H1 (cell line): ENCODE measurements at places on chromosomes 1 and 21.

GRCh38 chr1:53449693-53450092 is 9.5 kb upstream of the DMRTB1 start:
- no peak for DNase-seq

DNA sequence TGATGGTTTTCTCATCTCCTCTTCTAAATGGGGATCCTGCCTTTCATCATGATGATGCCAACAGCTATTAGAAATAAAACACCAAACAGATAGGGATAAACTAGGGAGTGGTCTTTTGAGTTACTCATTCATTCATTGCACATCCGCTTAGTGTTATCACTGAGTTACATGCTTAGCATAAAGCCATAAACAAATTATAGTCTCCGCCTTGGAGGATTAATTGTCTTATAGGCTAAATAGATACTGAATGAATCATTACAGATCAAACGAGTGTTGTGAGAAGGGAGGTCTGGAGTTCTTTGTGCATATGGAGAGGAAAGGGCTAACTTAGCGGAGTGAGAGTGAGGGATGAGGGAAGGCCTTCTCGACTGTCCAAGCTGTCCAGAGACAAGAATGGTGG is 19.8 kb upstream of the GUCA2B start:
- DNase-seq: no peak

DNA sequence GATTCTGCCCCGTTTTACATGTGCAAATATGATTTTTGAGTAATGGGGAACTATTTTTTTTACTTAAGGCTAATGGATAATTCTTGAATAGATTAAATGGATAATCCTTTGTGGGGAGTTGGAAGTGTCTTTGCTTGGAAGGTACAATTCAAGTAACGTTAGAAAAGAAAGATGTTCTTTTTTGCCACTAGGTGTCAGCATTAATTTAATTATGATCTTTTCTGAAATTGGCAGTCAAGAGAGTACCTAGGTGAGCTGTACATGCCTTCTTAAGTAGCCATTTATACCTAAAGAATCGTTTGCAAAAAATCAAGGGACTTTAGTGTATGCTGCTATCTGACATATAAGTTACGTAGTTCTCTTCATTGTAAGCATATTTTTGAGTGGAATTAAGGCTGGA is 2.2 kb downstream of the FBXO28 start:
- DNase-seq: no peak

DNA sequence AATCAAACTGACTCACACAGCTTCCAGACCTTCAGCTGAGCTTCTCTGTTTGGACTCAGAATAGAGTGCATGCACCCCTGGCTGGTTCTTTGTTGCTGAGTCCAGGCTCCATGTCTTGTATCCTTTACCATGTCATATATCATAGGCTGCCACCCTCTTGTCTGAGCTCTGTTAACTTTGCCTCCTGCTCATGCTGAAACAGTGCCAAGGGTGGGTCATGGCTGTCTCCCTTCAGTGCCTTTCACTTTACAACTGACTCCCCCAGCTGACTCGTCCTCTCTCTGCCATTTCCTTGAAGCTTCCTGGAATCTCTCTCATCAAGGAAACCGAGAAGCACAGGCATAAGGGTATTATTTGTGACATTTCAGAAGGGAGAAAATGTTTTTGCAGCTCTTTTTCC is 885.3 kb downstream of the TTLL7 start:
- no peak for DNase-seq

DNA sequence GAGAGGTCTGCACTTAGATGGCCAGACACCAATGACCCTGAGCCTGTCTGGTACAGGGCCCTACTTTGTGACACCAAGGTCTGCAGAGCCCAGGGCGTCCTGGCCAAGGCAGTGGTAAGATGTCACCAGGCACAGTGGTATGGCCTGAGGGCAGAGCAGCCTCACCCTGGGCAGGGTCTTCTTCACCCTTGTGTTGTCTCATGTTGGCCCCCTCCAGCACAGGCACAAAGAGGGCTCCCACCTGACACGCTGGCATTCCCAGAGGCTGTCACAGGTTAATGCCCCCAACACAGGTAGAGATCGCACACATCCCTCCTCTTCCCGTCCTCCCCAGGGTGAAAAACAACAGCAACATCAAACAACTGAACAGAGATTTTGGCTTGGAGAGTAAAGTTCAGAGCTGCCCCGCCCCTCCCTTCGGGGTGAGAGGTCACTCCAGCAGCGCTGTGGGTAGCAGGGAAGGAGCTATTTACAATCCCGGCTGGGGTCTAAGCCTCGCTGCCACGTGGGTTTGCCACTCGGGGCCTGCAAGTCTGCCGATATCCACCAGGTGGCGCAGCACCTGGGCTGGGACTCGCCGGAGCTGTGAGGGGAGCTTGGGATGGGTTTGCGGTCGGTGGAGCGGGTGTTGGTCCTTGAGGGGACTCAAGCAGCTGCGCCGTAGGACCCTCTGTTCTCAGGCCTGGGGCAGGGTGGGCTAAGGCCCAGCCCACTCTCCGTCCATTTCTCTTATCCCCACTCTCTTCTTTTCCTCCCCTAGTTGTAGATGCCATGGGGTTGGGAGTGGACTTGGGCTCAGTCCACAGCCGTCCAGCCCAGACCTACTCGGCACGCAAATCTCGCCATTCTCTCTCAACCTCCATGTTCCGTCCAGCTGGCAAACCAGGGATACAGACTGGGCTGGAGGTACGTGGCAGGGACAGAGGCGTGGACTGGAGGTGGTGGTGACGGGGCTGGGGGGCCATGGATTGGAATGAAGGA is 12.7 kb downstream of the EFNA3 start:
- peak; percentile 68 for DNase-seq

- DNase-seq: peak; percentile 41
These were observed 21.0 kb downstream of the MMEL1 start for GRCh38 chr1:2611621-2612437.

- no peak for DNase-seq
These were observed 4.4 kb downstream of the CDC42 start for GRCh38 chr1:22056936-22057335.

DNA sequence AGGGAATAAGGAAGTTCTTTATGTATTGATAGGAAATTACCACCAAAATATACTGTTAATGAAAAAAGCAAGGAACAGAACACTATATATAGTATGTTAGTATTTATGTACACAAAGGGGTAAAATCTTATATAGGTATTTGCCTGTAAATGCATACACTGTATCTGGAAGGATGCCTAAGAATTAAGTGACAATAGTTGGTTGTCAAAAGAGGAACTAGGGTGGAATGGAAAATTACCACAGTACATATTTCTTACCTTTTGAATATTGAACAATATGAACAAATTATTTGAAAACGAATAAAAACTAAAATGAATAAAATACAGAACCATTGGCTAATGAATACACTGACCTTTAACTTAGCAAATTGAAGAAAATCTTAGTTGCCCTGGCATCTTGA is 13.6 kb downstream of the ARPC5 start:
- DNase-seq: no peak

GRCh38 chr1:17632541-17633184 is 93.2 kb downstream of the ARHGEF10L start:
- no peak for DNase-seq

- DNase-seq: no peak
These were observed 108.3 kb downstream of the HIVEP3 start for GRCh38 chr1:41810446-41810845.

- no peak for DNase-seq
These were observed 13.8 kb upstream of the TRIM45 start for GRCh38 chr1:117135329-117135728.

GRCh38 chr1:9018333-9018732 is 7.9 kb downstream of the SLC2A7 start:
- no peak for DNase-seq

- no peak for DNase-seq
These were observed 46.7 kb upstream of the FBXO28 start for GRCh38 chr1:224067207-224067606.

- DNase-seq: no peak
These were observed 24.6 kb downstream of the GALNT2 start for GRCh38 chr1:230091473-230092231.

GRCh38 chr1:53345996-53346813 is 18.3 kb upstream of the LRP8 start:
- peak; percentile 32 for DNase-seq

- no peak for DNase-seq
These were observed 323.1 kb upstream of the FAM78B start for GRCh38 chr1:166489670-166490436.

DNA sequence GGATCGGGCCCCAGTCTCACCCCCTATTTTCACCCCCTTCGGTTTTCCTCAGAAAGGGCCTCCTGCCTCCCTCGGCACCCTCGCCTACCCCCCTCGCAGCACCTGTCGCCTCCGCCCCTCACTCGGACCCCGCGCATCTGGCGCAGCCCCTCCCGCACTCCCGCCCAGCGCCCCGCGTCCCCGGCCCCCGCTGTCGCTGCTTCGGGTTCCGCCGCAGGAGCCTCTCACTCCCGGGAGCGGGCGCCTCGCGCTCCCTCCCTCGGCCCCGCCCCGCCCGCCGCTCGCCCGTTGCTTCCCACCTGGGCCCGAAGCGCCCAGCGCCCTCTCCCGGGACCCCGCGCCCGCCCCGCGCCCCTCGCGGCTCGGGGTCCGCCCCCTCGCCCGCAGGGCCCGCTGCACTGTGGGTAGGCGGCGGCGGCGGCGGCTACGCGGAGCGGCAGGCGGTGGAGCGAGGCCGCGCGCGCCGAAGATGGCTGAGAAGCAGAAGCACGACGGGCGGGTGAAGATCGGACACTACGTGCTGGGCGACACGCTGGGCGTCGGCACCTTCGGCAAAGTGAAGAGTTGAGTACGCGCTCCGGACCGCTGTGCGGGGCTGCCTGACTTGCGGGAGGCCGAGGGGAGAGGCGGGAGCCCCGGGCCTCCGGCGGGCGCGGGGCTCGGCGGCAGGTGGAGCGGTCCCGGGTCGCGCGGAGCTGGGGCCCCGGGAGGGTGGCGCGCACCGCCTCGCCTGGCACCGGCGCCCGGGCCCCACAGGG is at the start of gene PRKAA2:
TSS of gene PRKAA2 (plus strand) at position 396 of the 758 bp plus-strand sequence. CDS start at position 470, 74 bp downstream.
- no peak for DNase-seq

GRCh38 chr1:88774151-88774556 is 90.1 kb downstream of the PKN2 start:
- no peak for DNase-seq

- DNase-seq: no peak
These were observed 4.5 kb downstream of the TRMT1L start for GRCh38 chr1:185152187-185152767.

- no peak for DNase-seq
These were observed 68.2 kb downstream of the MAP10 start for GRCh38 chr1:232873412-232873811.

- DNase-seq: no peak
These were observed 41.9 kb downstream of the UBE2G2 start for GRCh38 chr21:44759628-44760285.

DNA sequence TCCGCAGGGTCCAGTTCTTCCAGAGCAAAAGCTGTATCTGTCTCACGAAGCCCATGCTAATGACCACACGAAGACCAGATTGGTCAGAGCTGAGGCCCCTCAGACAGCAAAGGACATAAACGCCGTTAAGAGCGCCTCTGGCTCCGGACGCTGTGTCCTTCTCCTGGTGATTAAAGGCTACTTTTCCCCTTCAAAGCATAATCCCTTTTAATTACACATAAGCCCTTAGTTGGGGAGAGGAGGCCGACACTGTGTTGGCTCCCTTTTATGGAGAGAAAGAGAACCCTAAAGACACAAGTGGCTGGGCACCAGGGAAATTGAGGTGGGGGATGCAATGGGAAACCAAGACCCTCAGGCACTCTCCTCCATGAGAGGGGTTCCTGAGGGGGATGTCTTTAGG is at the start of gene ABCA4:
TSS of gene ABCA4 (minus strand) at position 158 of the 400 bp plus-strand sequence. CDS start at position 55, 103 bp downstream.
- no peak for DNase-seq

- no peak for DNase-seq
These were observed 1.4 kb downstream of the KLHL21 start for GRCh38 chr1:6601049-6601922.

- no peak for DNase-seq
These were observed 61.5 kb downstream of the TOR3A start for GRCh38 chr1:179143322-179143721.

DNA sequence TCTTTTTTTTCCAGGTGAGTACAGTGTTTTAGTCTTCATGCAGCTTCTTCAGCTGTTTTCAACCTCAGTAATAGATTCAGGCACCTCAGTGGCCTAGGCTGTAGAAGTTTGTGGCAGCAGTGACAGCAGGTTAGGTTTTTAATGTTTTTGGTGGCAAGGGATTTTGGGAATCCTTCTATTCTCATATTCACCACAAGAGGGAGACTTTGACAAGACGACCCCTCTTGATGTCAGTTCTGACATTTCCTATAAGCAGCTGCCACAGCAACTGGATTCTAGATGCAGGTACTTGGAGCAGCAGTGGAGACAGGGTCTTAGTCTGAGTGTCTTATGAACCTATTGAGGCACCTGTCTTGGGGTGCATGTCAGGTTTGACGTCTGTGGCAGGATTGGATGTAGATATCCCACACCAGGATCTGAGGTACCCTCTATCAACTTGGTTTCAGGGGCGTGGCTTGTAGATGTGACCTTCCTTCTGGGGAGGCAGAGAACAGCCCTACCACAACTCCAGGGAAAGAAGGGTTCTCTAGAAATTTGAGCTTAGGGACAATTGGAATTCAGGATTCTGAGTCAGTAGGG is 1104.2 kb upstream of the TMPRSS15 start:
- no peak for DNase-seq
